Stimulated activated CD4-positive, alpha-beta T cell treated with anti-CD3 and anti-CD28 coated beads, Interleukin-2, amount 100 ng/mL, for 24 hours (primary cell): ENCODE measurements at places on chromosomes 4 and X.

DNA sequence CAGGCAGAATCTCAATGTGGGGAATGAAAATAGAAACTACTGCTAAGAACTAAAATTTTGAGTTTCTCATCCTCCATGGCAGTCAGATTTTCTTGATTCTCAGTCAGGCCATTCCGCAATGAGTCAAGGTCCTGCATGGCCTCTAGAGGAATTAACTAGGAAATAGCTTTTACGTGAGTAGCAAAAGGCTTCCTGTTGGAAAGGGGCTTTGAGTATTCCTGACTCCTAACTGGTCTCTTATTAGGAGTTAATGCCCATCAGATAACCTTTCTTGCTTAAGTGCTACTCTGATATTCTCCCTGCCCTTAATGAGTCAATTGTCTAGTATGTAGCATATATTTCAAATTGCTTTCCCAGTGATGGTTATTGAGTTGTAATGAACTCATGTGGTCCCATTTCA lies 65.7 kb upstream of the ARHGAP24 start:
- no peak for DNase-seq

GRCh38 chrX:15906041-15906943 lies 51.7 kb upstream of the AP1S2 start:
- no peak for DNase-seq

DNA sequence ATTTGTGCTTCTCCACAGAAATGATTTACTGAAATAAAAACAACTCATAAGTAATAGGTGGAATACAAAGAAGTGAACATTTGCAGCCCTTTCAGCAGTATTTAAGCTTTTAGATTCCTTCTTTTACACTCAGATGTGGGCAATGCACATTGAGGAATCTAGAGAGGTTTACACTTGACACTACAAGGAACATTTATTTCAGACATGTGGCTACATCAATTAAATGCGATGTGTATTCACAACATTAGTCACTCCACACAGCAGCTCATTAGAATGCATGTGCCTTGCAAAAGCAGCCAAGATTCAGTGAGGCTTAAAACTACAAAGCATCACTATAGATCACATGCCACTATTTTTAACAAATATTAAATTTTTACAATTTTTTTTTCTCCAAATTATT lies 480.7 kb downstream of the INPP4B start:
- no peak for DNase-seq

DNA sequence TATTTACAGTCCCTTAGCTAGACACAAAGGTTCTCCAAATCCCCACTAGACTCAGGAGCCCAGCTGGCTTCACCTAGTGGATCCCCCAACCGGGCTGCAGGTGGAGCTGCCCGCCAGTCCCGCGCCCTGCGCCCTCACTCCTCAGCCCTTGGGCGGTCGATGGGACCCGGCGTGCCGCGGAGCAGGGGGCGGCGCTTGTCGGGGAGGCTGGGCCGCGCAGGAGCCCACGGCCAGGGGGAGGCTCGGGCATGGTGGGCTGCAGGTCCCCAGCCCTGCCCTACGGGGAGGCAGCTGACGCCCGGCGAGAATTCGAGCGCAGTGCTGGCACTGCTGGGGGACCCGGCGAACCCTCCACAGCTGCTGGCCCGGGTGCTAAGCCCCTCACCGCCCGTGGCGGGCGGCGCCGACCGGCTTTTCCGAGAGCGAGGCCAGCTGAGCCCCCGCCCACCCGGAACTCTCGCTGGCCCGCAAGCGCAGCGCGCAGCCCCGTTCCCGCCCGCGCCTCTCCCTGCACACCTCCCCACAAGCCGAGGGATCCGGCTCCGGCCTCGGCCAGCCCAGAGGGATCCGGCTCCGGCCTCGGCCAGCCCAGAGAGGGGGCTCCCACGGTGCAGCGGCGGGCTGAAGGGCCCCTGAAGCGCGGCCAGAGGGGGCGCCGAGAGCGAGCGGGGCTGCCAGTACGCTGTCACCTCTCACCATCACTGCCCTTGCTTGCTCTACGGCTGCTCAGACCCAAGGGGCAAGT lies 39.4 kb downstream of the WFS1 start:
- peak; percentile 28 for DNase-seq

GRCh38 chr4:88008743-88009171 lies 1.3 kb downstream of the PKD2 start:
- DNase-seq, result no peak

DNA sequence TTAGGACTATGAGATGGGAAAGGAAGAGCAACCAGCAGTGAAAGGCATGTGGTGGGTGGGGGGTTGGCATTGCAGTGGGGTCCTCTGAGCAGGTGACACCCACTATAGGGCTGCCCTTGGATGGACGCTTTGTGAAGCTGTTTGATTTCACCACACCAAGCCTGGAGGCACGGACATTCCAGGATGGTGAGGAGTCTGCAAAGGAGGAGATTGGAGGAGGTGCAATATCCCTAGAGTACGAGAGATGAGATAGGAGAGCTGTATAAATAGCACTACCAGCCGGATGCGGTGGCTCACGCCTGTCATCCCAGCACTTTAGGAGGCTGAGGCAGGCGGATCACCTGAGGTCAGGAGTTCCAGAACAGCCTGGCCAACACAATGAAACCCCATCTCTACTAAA lies 42.3 kb downstream of the SHOX start:
- DNase-seq, result no peak

- DNase-seq, result no peak
Observed at GRCh38 chr4:81459228-81459627, 12.5 kb downstream of the RASGEF1B start.

DNA sequence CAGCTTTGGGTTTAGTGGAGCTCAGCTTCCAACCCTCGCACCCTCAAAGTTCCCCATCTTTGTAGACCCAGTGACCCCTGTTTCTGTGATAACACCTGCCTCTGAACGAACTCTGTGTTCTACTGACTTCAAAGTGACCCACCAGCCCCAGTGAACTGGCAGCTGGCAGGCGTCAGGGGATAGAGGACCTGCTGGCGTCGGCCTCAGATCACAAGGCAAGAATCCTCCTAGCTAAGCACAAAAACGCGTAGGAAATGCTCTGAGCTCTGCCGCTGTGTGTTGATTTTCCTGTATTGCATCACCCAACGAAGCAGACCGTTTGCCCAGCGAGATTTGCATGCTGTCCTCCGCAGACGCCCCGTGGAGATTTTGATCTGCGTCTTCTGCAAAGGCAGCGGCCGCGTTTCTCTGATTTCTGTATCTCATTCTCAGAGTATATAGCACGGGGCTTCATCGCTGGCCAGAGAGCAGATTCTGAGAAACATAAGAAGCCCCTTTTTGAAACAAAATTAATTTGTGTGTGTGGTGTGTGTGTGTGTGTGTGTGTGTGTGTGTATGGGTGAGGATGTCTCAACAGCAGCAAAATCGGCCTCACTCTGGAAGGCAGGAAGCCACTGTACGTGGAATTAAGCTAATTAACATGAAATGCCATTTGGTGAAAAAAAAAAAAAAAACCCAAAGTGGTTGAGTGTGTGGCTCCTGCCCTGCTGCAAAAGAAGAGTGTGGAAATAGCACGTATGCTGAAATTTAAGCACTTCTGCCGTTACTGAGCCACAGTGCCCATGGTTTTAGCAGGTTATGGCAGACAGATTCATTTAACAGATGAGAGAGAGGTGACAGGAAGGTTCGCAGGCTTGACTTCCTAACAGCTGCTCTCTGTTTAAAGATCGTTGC lies 29.2 kb upstream of the ASMTL start:
- peak; percentile 76 for DNase-seq

- no peak for DNase-seq
Observed at GRCh38 chr4:3492741-3493719, 29.9 kb downstream of the DOK7 start.

GRCh38 chrX:11196476-11196875 lies 85.3 kb downstream of the HCCS start:
- DNase-seq, result no peak

DNA sequence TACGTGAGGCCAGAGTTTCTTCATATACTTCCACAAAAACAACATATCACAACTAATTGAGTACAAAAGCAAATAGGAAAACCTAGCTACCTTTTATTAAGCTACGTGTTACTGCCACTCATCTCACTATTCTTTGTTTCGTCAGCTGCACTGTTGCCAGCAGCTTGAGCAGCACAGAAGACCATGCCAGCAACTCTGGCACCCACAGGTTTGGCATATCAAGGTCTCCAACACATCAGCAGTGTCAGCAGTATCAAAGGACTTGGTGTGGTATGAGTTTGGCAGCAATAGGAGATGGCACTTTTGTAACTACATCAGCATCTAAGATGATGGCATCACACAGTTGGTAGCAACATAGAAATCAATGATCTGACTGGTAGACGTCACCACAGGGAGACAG lies 30.7 kb downstream of the CDKL2 start:
- no peak for DNase-seq

GRCh38 chr4:110075083-110075738 lies 123.2 kb downstream of the ELOVL6 start:
- no peak for DNase-seq

GRCh38 chr4:18816228-18816895 lies 794.8 kb upstream of the LCORL start:
- no peak for DNase-seq

DNA sequence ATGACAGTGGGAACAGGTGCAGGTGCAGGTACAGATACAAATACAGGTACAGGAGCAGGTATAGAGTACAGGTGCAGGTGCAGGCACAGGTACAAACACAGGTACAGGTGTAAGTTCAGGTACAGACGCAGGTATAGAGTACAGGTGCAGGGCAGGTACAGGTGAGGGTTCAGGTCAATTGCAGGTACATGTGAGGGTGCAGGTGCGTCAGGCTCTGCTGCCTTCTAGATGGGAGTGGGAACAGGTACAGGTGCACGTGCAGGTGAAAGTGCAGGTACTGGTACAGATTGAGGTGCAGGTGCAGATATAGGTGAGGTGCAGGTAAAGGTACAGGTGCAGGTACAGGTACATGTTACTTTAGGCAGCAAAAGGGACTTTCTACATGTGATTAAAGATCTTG lies 85.7 kb downstream of the CRLF2 start:
- DNase-seq, result no peak

GRCh38 chrX:64195862-64196261 lies 9.6 kb downstream of the AMER1 start:
- DNase-seq, result no peak

GRCh38 chr4:26964994-26965393 lies 104.4 kb downstream of the STIM2 start:
- no peak for DNase-seq

- no peak for DNase-seq
Observed at GRCh38 chr4:112053825-112054350, 91.4 kb upstream of the FAM241A start.

DNA sequence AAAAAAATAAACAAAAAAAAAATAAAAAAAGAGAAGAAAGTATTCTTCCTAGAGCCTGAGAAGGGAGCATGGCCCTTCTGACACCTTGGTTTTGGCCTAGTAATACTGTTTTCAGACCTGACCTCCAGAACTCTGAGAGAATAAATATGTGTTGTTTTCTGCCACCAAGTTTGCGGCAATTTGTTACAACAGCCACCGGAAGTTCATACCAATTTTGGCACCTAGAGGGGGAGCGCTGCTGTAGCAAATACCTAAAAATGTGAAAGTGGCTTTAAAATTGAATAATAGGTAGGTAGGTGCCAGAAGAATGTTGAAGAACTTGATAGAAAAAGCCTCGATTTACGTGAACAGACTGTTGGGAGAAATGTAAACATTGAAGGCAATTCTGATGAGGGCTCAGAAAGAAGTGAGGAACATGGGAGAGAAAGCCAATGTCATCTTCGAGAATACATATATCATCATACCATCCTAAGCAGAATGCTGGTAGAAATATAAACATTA lies 27.5 kb upstream of the SPACA5B start:
- no peak for DNase-seq
